ENCODE measurements at places on chromosomes 1 and 21.

DNA sequence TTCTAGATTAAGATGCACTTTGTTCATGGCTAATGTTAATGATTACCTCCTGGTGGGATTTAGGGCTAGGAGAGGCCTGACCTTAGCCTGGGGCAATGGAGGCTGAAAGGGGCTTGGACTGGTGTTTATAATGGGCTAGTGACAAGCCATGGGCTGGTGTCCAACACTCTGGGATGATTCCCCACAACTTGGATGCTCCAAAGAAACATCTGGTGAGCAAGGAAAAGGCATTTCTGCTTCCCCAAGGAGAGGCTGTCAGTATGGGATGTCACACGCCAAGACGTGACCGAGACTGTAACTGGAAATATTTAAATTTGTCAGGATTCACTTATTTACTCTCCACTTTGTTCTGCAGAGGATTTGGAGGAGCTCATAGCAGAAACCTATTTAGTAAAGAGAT lies 45.2 kb downstream of the PTPRU start:
- DNase-seq: no peak

DNA sequence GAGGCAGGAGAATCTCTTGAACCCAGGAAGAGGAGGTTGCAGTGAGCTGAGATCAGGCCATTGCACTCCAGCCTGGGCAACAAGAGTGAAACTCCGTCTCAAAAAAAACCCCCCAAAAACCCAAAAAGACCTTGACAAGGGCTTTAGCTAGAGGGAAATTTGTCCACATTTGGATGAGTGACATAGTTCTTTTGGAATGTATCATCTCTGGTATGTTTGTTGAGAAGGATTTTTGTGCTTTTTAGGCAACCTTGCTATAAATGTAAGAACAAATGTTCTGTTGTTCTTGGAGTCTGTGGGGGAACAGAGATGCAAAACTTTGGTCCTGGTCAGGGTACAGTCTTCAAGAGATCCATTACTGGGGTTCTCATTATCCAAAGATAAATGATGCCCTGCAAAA lies 28.9 kb downstream of the INAVA start:
- no peak for DNase-seq

DNA sequence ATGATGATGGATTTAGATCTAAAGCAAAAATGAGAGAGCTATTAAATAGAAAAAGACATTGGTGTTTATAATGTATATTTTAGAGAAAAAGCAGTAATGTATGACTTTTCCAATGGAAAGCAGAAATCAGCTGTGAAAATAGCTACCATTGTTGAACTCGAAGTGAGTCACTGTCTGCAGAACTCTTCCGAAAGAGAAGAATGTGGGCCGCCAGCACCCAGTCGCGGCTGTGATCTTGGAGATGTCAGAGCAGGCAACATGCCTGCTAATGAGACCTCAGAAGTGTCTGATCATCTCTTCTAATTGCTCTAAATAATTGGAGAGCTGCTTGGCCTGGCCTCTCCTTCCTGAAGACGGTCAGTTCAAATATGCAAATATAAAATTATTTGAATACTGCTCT lies 333.6 kb upstream of the RUNX1 start:
- no peak for DNase-seq

- DNase-seq: peak; percentile 19
Observed at GRCh38 chr1:85451236-85451830, 13.6 kb downstream of the DDAH1 start.

DNA sequence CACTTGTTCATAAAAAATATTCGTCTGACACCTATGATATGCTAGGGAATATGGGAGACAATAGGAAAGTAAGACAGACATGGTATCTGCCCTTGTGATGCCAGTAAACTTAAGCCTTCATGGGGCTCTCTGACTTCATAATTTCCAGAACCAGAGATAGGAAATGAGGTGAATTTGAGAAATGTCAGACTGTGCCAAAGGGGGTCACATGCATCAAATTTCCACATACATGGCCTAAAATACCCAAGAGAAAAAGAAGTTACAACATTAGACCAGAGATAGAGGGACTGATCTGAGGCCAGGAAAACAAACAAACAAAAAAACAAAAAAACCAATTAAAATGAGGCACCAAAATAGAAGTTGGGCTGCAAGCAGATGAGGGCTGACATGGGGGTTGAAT lies 75.7 kb downstream of the DISC1 start:
- no peak for DNase-seq

GRCh38 chr1:208006258-208006920 lies 95.5 kb upstream of the CD34 start:
- DNase-seq: no peak

GRCh38 chr1:160045653-160046052 lies 13.9 kb upstream of the PIGM start:
- no peak for DNase-seq

DNA sequence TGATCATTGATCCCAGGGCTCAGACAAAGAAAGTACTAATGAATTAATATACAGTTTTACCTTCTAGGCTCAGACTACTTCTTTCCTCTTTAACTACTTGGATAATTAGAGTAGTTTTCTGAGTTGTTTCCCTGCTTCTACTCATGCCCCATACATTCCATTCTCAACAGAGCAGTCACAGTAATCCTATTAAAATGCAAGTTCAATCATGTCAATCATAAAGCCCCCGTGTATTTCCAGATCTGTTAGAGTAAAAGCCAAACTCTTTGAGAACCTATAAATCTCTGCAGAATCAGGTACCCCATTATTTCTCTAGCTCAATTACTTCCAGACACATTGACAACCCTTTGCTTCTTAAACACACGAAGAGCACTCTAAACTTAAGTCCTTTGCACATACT lies 242.1 kb upstream of the PRMT6 start:
- DNase-seq: no peak

GRCh38 chr1:80305466-80305865 lies 1298.9 kb upstream of the ADGRL4 start:
- no peak for DNase-seq

GRCh38 chr1:147625362-147625995 lies 44.8 kb downstream of the ACP6 start:
- no peak for DNase-seq

DNA sequence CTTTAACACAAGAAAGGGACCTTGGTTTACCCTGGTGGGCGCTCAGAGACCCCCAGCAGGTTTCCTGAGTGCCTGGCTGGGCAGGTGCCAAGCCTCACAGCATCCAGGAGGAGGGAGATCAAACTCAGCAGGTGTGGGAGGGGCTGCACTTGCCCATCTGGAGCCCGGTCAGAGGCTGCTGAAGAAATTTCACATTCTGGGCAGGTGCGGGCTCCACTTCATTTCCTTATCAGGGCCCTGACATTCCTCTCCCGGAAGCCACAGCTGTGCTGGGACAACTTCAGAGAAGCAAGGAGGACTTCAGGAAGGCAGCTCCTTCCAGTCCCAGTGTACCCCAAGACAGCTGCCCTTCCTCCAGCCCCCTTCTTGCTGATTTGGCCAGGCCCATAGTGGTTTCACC lies 82.9 kb downstream of the ITPKB start:
- no peak for DNase-seq

GRCh38 chr1:5010236-5010635 lies 355.8 kb downstream of the AJAP1 start:
- no peak for DNase-seq

DNA sequence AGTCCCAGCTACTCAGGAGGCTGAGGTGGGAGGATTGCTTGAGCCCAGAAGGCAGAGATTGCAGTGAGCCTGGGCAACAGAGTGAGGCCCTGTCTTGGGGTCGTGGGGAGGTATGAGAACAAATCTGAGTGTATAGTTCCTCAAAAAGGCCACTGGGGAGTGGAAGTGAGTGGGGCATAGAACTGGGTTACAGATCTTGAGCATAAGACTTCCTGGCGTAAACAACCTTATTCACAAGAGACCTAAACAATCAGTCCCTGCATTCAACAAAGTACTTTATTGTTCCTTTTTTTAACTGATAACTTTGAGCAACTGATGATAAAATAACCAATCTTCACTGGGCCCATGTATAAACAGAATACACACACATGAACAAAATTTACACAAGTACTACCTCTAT lies 72.7 kb upstream of the MUTYH start:
- no peak for DNase-seq

GRCh38 chr1:97145321-97145956 lies 423.9 kb downstream of the PTBP2 start:
- no peak for DNase-seq

DNA sequence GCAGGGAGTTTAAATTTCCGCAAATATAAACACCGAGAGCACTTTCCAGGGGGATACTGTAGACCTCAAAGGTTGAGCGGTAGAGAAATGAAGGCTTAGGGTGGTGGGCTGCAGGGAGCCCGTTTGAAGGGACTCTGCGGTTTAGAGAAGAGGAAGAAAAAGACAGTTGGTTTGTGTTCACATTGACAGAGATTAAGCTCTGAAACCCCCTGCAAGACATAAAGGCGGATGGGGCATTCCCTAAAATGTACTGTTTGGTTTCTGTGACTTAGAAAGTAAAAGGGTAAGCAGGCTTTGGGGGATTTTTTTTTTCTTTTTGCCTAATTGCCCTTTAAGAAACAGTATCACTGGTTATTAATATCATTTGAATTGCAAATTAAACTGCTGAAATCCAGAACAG lies 1.3 kb downstream of the KAZN start:
- no peak for DNase-seq

DNA sequence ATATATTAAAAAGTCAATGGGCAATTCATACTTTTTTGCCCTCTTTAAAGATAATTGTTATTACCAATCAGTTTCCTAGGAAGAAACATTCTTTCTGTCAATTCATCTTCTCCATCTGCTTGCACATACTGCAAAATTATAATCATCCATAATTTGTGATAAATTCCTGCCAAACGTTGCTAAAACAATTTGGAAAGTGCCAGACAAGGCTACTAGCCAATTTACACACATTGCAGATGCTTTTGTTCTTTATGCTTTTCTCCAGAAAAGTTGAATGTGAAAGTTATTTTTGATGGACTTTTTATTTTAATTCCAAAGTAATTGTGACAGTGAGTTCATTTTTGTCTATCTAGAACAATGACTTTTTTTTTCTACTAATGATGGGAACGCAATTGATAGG lies 992.8 kb upstream of the ADGRL2 start:
- DNase-seq: no peak

DNA sequence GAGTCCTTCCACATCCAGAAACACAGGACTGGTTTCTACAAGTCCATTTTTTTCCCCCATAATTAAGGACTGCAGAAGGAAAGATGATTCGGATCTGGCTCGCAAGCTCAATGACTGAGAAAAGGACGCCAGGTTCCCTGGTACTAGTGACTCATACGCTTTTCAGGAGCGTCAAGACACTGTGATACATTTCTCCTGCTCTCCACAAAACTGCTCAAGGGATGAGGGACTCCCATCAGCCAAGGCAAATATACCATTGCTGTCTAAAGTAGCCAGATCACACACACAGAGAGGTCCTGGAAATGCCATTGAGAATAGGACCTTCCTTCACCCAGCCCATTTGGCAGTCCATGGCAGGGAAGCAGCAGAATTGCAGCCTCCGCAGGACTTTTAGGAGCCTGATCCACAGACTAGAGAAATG lies 253.6 kb upstream of the IRF2BP2 start:
- no peak for DNase-seq

- no peak for DNase-seq
Observed at GRCh38 chr1:5575396-5575940, 416.8 kb downstream of the NPHP4 start.

DNA sequence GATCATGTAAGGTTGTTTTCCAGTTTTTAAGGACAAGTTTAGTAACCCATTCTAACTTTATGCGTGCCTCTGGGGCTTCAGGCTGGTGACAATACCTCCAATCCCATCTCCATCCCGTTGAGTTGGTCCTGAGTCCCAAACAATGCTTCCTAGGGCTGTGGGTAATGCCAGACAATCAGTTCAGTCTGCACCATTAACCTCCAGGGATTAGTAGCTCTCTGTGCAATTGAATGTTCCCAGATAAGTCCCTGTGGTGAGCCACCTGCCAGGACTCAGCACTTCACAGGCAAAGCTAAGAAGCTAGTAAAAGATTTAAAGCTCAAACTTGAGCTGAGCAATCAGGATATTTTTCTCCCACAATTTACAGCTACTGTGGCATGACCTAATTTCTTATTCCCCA lies 462.2 kb upstream of the PTBP2 start:
- DNase-seq: no peak

DNA sequence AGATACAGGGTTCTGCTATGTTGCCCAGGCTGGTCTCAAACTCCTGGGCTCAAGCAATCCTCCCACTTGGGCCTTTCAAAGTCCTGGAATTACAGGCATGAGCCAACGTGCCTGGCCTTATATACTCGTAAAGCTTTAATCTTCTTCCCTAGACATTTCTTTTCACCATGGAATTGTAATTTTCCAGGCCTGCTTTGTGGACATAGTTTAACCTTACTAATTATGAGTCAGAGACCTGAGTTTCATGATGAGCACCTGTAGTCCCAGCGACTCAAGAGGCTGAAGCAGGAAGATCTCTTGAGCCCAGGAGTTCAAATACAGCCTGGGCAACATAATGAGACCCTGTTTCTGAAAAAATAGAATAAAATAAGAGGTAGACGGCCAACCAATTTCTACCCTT lies 12.3 kb downstream of the PATJ start:
- DNase-seq: no peak
